Activated CD4-positive, alpha-beta T cell treated with anti-CD3 and anti-CD28 coated beads, Interleukin-2, Interleukin-6, amounts not matched to agents 100 ng/mL and 50 ng/mL, durations not matched to agents 16 hours and 8 hours (primary cell): ENCODE measurements at places on chromosomes 5 and 9.

GRCh38 chr9:108698801-108699200 lies 157.0 kb downstream of the ACTL7B start:
- no peak for DNase-seq

- DNase-seq, result no peak
These were observed 27.3 kb downstream of the NADK2 start for GRCh38 chr5:36214436-36214835.

GRCh38 chr9:121962421-121962820 lies 130.7 kb downstream of the TTLL11 start:
- no peak for DNase-seq

- no peak for DNase-seq
These were observed 1.6 kb downstream of the ACSL6 start for GRCh38 chr5:132009706-132010405.

DNA sequence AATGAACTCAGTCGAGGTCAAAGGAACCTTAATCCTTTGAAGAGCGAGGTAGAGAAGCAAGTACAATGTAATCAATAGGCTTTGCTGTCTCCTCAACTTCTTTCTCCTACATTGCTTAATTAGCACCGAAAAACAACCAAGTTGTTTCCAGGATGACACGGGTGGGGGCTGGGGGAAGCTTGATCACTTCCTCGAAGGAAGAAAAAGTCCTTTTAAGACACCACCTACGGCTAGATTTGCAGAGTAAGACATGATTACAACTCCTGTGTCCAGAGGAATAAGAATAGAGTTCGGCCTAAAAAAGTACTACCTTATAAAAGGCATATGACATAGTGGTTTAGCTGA lies 811 bp upstream of the ARRDC3 start:
- peak; percentile 35 for DNase-seq

- no peak for DNase-seq
These were observed 36.1 kb downstream of the TEK start for GRCh38 chr9:27145143-27145542.

DNA sequence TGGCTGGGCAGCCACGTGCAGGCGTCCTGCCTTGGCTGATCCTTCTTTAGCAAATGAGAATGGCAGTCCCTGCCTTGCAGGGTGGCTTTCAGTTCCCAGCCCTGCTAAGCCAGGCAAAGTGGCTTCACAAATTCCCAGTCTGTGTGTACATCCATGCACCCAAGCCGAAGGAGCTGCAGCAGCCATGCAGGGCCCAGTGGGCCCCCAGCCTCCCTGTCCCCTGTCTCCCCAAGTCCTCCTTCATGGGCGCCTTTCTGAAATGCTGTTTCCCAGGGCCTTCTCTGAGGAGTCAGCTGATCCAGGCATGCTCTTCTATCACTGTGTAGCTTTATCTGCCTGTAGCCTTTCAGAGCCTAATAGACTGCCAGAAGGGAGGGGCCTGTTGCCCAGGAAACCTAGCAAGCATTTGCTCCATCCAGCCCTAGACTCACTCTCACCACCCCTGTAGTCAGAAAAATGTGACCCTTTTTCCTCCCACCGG lies 47.4 kb upstream of the SHC3 start:
- no peak for DNase-seq
